ENCODE measurements at places on chromosomes 3 and 15.
A peak's percentile ranks its signal among the peaks of the same experiment; 100 is the strongest.

DNA sequence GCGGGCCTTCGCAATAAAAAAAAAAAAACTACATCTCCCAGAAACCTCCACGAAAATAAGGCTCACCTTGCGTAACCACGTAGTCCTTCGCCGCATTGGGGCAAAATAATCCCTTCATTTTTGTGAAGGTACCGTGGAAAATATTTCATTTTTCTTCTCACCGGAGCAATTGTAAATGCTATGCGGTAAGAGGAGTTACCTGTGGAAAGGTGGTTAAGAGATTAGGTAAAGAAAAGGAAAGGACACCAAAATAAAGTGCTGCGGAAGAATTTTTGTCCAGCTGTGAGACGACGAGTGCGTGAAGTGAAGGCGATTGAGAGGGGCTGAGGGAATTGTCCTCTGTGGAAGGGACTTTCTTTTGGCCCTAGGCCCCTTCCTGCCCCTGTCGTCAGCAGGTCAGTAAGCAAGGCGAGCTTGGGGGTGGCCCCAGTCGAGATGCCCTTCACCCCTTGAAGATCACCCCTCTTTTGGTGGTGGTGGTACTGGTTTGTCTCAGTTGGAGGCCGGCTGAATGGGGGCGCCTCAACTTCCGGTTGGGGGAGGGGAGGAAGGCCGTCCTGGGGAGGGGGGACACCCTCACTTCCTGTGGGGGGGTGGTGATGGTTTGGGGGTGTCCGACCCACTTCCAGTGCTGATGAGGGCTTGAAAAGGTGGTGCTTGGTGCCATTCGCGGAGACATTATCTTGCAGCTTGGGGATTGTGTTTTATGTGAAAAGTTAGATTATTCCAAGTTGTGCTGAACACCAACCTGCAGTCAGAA, at the start of gene HMG20A:
HMG20A (plus strand) TSS at position 279 of the 760 bp plus-strand sequence. CDS start 37,520 bp downstream, outside the sequence.
- DNase-seq, result peak; percentile 37

- no peak for DNase-seq
These were observed 86.6 kb downstream of the NR2F2 start for GRCh38 chr15:96416934-96417759.

DNA sequence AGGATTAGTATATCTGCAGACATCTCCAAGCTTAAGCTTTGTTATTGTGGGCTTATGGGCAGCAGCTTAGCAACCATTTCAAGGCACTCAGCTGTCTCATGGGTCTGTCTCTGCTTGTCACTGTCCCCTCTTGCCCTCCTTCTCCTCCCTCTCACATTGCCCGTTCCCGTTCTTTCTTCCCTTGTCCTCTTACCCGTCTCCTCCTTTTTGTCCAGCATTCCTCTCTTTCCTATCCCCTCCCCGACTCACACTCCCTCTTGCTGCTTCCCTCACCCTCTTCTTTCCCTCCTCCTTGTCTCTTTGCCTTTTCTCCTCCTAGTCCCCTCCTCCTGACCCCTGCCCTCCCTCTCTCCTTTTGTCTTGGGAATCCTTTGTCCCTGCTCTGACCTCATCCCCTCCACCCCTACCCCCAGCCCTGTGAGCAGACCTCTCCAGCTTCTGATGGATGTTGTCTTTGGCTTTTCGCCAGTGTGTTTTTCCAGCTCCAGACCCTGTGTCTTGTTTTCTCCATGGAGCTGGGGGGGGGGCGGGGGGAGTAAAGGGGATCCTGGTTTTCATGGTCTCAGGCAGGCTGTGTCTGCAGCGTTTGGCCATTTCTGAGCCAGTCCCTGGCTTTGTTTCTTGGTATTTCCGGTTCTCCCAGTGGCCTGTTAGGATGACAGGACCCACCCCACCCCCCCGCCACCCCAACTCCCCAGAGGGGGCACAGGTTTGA, 47.9 kb upstream of the TRAK1 start:
- DNase-seq, result no peak

DNA sequence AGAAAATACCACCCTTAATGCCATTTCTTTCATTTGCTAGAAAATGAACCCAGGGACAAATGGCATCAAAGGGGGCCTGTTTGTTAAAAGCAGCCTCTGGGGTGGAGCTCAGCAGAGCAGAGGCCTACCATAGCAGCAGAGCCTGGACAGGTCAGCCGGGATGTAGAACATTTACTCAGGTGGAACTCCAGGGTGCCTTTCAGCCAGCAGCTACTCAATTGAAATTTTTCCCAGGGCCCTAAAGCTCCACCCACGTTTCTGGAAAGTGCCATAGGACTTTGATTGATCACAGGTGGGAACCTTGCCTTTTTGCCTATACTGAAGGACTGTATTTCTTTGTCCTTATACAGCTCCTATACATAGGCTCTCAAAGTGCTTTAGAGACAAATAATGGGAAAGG, 74.5 kb upstream of the C15orf61 start:
- DNase-seq, result no peak

DNA sequence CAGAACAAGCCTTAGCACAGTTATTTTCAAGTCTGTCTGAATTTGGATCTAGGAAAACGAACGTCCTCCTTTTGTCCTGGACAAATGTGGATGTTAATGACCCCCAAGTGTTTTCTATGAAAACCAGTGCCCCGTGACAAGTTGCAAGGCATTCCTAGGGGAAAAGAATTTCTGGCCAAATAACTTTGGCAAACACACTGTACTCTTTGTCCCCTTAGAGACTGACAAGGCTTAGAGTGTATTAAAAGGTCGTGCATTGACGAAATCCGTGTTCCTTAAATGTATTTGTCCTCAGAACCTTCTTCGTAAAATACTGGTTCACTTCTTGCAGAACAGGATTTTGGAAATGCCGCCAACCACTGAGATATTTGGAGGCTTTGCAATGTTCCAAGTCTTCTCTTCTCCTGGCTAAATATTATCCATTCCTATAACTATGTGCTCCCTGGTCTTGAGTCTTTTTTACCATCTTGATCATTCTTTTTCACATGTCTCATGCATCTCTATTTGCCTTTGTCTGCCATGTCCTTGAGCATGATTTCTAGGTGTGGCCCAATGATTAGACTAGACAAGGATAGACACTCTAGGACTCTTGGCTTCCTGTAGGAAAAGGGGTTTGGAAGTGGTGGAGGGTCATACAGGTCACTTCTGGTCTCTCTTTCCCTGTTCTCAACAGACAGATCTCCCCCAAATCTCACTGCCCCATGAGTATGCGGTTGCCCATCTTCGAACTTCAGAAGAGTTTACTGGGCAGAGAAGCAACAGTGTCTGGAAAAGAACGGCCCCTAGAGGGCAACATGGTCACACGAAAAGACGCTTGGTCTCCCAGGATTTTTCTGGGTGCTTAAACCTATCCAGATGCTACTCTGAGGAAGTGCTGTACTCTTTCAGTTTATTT, 117.5 kb downstream of the EDEM1 start:
- DNase-seq, result peak; percentile 31

DNA sequence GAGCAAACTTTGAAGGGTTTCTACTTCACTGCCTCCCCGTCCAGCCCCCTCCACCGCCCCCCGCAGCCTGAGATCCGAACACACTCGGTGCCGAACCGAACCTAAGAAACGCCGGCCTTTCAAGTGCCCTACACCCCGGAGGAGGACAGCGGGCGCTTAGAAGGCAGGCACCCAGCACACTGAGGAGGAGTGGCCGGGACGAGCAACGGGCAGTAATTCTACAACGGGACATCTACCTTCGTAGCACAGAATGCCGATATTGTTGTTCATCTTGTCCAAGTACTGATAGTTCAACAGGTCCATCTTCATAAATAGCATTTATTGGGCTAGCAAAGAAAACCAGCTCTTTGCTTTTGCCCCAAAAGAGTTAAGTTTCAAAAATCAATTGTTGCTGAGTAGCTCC, 513 bp downstream of the VGLL4 start:
- DNase-seq, result no peak

DNA sequence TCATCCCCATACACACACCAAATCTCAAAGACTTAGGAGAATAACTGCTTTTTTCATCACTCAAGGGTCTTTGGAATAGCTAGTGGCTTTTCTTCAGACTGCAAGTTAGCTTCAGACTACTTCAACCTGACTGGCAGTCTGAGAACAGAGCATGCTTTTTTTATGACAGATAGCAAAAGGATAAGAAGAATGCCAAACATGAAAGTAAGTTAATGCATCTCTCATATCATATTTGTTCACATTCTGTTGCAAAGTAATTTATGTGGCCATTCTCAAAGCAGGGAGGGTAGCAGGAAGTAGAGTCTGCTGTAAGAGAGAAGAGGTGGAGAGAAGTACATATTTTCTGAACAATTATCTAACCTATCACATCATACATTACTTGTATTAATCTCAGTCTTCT, 544.4 kb downstream of the ZPLD1 start:
- DNase-seq, result no peak

GRCh38 chr3:194879126-194879877, 193.6 kb downstream of the FAM43A start:
- DNase-seq, result no peak

GRCh38 chr3:14130707-14131106, 5.9 kb downstream of the TMEM43 start:
- DNase-seq, result no peak

DNA sequence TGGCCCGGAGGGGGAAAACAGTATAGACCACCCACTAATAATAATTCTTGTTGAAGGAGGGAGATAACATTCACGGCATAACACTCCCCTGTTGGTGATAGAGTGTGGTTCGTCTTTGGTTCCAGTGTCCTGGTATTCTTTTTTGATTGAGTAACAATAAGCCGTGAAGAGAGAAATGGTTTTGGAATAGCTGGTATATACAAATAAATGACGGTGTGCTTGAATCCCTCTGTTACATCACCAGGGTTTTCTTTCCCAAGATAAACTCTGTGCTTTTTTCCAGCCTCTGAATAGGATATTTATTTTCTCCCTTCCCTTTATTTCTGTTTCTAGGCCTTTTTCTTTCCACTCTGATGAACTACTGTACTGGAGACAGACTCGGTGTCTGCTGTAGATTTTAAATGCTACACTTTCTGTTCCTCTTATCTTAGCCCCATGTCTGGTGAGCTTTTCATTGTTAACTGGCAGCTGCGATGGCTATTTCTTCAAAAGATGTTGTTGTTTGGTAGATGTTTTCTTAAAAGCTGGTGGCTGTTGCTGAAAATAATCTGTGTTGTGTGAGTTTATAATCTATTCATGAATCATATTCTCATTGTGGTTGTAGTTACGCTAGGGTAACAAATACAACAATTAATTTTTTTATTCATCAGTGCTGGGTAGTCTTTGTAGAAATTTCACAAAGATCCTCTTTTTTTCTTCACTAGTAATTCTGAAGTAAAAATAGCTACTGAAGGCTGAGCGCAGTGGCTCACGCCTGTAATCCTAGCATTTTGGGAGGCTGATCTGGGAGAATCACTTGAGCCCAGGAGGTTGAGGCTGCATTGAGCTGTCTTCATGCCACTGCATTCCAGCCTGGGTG, 15.5 kb upstream of the SCAANT1 start:
- no peak for DNase-seq

GRCh38 chr3:122680475-122681283, at the start of gene PARP14:
Gene PARP14 (plus strand): TSS chr3:122680839. CDS start chr3:122680884, 45 bp downstream.
- peak; percentile 44 for DNase-seq

DNA sequence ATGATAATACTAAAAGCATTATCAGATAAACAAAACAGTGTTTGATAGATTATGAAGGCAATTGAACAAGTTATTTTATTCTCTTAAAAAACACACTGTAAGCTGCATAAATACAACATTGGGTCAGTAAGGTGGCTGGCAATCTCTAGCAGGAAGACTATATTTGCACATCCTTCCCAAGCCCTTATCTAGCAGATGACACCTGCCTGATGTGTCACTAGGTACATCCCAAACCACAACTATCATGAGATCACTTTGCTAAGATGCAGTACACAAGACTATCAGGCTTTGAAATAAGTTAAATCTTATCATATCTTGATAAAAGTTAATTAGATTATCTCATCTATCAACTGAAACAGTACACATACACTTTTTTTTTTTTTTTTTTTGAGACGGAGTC, 417.4 kb downstream of the MECOM start:
- DNase-seq, result no peak

- no peak for DNase-seq
These were observed 40.5 kb upstream of the CDV3 start for GRCh38 chr3:133532951-133533350.

GRCh38 chr3:105731686-105732085, 137.1 kb downstream of the CBLB start:
- no peak for DNase-seq

DNA sequence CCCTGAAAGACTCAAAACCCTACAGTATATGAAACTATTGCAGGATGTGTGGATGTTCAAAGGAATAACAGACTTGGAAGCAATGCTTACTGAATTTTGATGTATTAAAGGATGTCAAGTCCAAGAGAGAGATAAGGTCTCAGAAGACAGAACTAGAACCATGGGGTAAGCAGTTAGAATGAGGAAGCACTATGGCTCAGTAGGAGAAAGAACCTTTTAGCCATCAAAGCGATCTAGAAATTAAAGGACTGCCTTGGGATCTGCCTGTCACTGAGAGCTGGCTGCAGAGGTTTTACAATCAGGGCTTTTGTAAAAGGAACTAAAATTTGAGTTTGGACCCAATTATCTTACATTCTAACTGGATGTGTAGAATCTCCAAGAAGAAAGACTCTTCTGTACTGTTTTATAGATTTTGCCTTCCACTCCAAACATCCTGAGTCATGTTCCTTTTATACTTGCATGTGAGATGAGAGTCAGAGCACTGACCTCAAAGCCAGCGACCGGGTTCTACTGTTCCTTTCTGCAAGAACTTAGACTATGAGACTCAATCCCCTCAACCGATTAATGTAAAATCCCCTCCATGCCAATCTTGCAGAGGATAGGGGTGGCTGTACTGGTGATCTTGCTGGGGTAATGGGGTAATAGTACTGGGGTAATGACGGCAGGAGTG, 412.3 kb upstream of the TPRG1 start:
- DNase-seq, result no peak

DNA sequence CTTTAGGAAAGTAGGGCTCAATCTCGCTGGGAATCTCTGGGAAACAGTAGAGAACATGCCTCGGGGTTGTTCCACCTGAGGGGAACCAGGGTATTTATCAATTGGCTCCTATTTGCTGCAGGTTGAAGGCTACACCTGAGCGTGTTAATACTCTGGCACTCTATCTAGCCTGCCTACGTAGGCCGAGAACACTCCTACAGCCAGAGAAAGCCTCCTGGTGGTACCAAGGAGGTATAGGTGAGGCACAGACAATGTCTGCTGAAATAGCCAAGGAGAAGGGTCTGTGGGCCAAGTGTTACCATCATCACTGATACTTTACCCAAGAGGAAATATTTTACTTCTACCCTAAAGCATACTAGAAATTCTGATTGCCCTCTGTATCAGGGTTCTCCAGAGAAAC, 341.0 kb upstream of the UBE2E2 start:
- DNase-seq, result no peak
